ENCODE measurements at places on chromosomes 12 and 14.

DNA sequence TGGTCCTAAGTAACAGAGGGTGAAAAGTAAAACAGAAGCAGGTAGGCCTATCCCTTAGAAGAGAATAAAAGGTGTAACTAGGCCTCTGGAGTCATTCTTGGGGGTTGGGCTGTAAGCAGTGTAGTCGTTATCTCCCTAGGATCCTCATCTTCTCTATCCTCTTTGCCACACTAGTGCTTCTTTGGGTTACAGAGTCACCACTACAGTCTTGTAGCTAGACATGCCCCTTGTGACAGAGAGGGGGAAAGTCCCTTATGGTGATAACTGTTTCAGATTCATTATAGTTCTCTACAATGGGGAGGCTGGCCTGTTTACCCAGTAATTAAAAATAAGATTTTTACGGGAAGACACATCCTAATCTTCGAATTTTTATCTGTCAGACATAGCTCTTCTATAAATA lies 16.4 kb upstream of the SRP54 start:
- no peak for DNase-seq

DNA sequence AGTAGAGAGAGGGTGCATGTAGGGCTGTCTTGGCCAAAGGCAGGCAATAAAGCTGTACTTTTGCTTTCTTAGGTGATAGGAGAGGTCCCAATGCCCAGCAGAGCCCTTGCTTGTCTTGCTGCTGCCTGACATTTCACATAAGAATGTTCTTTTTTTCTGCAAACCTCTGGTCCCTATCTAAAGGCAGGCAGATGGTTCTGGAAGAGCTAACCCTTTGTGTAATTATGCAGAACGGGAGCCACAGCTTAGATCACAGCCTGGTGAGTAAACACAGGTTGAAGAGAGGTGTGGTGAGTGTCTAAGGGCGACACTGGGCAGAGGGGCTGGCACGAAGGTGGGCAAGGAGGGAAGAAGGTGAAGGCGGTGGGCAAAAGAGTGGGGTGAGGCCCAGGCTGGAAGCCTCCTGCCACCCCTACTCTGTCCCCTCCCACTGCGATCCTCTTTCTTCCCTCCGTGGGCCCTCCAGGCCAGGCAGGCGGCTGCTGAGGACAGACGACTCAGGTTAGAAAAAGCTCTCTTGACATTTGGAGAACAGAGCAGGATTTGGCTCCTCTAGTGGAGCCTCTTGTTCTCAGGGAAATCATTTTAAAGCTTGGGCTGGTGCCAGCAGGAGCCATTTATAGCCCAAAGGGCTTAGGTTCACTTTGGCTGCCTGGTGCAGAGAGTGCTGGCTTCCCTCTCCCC lies 42.8 kb downstream of the PRMT8 start:
- DNase-seq = no peak

DNA sequence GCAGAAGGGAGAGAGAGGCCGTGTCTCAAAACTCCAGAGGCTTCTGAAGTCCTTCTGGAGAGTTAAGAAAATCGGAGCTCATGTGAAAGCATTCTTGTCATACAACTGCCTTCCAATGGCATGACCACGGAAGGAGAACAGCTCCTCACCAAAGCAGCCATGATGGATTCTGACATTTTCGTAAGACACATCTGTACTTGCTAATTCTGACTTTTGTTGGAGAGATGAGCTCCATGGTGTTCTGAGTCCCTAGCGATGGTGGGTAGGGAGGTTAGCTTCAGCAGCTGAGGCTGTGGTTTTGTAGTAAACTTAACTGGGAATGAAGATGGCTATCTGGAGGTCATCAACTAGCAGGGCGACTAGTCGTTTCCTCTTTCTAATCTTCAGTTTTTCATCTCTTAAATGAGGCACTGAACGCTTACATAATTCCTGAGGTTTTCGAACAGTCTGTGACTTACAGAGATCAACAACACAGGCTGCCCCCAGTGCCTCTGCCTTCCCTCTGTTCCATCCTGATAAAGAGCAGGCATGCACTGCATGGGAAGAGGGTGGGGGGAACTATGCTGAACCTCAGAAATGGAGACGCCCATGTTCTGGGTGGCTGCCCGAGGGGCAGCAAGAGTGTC lies 28.6 kb upstream of the DICER1 start:
- no peak for DNase-seq

DNA sequence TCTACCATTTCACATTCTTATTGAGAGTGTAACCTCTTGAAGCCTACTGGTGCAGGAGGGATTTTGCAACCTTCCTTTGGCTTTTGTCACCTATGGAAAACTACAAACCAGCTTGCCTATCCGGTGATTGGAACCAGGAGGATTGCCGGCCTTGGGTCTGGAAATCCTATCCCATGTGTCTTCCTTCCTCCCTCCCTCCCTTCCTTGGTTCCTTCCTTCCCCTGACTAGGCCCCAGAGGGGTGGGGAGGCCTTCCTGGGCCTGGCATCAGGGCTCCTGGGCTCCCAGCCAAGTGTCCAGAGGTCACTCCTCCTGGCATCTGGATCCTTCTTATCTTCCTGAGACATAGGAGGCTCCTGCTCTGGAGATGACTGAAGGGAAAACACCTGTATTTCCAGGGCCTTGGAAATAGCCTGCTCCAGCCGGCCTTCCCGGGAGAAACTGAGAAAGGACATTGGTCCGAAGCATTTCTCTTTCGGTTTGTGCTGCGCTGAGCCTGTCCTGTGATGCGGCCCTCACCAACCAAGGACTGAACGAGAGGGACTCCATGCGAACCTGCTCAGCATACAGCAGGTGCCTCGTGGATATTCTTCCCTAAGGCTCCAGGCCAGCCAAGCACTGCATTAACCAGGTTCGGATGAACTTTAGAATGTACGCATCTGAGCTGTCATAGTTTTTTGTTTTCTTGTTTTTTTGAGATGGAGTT lies 43.4 kb downstream of the PSMA6 start:
- DNase-seq = no peak

GRCh38 chr12:42172441-42173210 lies 28.0 kb upstream of the GXYLT1 start:
- DNase-seq = no peak

DNA sequence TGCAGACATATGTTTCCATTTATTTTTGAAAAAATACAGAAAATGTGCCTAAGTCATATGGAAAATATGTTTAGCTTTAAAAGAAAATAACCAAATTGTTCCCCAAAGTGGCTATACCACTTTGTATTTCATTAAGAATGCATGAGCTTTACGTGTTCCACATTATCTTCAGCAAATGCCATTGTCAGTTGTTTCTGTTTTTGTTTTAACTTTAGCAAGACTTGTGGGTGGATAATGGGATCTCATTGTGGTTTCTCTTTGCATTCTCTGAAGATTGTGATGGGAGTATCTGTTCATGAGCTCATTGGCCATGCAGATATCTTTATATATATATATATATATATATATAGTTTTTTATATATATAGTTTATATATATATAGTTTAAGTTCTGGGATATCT lies 181.5 kb downstream of the CCER1 start:
- no peak for DNase-seq

Measured in progenitor cell of endocrine pancreas (in vitro differentiated cells).